ENCODE measurements at places on chromosomes 2 and 18.
A peak's percentile ranks its signal among the peaks of the same experiment; 100 is the strongest.

GRCh38 chr18:54247511-54248175 lies 21.7 kb upstream of the POLI start:
- peak; percentile 51 for DNase-seq

- no peak for DNase-seq
Observed at GRCh38 chr2:102425441-102426132, 2.6 kb downstream of the IL18RAP start.

GRCh38 chr2:43149482-43150107 lies 76.8 kb downstream of the ZFP36L2 start:
- no peak for DNase-seq

GRCh38 chr18:2508155-2508554 lies 63.1 kb downstream of the METTL4 start:
- DNase-seq: no peak

GRCh38 chr18:40109252-40110049 lies 1845.6 kb upstream of the PIK3C3 start:
- DNase-seq: no peak

DNA sequence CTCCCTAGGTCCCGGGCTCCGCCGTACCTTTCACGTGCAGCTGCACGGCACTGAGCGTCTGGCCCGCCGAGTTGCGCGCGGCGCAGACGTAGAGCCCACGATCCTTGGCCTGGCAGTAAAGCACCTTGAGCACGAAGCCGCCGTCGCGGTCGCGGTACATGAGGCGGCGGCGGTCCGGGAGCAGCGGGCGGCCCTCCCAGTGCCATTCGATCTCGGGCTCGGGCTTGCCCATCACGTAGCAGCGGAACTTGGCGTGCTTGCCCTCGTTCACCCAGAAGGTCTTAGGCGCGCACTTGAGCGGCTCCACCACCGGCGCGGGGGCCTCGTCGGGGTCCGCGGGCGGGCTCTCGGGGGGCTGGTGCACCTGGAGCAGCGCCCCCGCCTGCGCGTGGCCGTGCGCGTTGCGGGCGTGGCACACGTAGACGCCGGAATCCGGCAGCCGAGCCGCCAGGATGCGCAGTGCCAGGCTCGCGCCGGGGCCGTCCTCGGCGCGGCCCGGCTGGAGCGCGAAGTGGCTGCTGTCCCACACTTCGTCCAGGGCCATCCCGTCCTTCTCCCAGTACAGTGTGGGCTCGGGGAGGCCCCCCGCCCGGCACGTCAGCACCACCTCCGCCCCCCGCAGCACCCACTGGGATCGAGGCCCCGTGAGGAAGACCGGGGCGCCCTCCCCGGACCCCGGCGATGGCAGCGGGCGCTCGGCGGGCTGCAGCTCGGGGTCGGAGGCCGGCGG lies 980 bp downstream of the OBSL1 start:
- no peak for DNase-seq

GRCh38 chr2:6813573-6813972 lies 52.1 kb downstream of the CMPK2 start:
- DNase-seq: no peak

DNA sequence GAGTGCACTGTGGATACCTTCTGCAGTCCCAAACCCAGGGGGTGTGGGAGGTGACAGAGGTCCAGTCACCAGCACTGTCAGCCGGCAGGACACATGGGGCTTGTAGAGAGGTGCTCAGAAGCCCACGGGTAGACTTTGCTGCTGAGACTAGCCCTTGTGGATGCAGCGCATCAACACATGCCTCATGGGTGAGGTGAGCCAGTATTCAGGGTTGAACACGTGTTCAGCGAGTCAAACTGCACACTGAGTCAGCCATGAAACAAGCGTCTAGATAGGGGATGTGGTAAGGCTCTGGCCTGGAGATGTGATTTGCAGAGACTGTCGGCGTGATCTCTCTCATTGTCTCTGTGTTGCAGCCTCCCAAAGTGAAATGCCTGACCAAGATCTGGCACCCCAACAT lies 35.8 kb upstream of the SCLY start:
- no peak for DNase-seq

DNA sequence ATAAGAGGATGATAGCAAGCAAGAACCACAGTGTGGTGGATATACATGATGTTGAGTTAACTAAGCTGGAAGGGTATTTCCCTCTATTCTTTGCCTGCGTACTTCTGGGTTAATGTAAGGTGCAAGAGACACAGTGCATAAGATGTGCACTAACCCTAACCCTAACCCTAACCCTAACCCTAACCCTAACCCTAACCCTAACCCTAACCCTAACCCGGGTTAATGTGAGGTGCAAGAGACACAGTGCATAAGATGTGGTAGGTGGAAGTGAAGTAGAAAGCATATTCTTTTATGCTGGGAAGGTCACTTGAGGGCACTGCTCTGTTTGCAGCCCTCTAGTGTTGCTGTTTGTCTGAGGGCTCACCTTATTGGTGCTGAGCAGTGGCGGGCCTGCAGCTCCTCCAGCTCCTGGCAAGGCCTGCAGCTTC lies 181.5 kb upstream of the ITGA4 start:
- DNase-seq: no peak

DNA sequence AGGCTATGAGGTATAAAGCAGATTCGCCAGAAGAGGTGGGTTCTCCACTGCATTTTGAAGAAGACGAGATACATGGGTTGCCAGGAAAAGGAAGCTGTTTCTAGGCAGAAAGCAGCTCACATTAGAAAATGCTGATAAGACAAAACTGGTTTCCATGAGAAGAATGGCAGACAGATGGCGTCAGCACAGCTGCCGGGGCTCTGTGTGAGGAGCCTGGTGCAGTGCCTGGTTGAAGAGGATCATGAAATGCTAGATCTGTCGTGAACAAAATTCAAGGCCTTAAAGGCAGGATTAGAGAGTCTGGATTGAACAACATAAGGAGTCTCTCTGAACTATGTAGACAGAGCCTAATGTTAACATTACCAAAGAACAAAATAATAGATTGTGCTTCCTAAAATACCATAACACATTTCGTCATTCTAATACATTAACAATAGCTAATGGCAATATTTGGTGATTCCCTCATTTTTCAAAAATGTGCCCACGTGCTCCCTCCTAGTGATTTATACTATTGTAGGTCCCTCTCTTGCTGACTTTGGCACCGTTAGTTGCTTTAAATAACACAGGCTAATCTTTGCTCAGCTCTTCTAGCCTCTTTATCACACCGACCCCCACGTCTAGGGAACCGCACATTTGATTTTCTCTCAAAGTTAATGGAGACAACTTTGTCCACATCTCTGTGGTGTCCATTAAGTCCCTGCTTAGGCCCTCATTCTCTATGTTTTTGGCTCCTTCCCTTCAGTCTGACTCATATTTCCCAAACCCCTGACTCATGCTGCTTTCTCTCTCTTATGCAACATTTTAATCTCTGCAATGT lies 38.2 kb downstream of the EFEMP1 start:
- DNase-seq: no peak

- no peak for DNase-seq
Observed at GRCh38 chr2:191635333-191636234, 42.4 kb upstream of the NABP1 start.

DNA sequence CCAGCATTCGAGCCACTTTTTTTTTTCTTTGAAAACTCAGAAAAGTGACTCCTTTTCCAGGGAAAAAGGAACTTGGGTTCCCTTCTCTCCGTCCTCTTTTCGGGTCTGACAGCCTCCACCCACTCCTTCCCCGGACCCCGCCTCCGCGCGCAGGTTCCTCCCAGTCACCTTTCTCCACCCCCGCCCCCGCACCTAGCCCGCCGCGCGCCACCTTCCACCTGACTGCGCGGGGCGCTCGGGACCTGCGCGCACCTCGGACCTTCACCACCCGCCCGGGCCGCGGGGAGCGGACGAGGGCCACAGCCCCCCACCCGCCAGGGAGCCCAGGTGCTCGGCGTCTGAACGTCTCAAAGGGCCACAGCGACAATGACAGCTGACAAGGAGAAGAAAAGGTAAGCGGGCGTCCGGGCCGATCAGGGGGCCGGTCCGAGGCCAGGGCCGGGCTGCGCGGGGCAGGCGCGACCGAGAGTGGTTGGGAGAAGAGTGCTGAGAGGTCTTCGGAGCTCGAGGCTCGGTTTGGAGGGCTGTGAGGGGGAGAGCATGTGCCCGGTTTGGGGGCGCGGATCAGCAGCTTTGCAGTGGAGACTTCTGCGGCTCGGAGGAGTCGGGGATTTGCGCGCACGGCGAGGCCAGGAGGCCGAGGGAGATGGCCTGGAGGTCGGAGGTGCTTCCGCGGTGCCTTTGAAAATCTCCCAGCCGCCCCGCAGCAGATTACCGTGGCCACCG lies 502 bp downstream of the EPAS1 start:
- peak; percentile 24 for DNase-seq
